ENCODE measurements at places on chromosomes 16 and 17. TPM values are rescaled to one million over a fixed set of nuclear protein-coding genes. Genes with fewer than 3 reads are reported as not detected.

The KATNB1 gene
- total RNA-seq, result 17.7 TPM

The HSD3B7 gene
- total RNA-seq, result 45.6 TPM

The FLYWCH2 gene
- 43.6 TPM for total RNA-seq

The GDE1 gene
- 74.3 TPM for total RNA-seq

The SCNN1G gene
- total RNA-seq, result not detected

The KRTAP9-8 gene
- not detected for total RNA-seq

The COPZ2 gene
- 121 TPM for total RNA-seq

The CSH1 gene
- total RNA-seq, result not detected

The PHKB gene
- total RNA-seq, result 76.4 TPM

DNA sequence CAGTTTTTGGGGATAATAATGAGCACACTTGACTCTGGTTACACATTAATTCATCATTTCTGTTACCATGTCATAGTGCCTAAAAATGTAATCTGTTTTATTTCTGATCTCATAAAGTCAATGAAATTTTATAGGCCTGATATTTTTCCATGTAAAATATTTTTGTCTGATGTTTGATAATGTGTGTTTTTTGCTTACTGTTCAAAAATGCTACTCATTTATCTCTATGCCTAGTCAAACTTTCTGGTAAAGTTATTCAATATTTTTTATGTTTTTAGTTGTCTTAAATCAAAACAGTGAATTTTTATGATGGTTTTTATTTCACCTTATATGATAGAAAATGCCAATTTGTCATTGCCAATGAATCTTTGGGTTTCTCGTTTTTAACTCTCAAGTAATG lies 147.0 kb downstream of the AHSP start:
- H3K27ac ChIP-seq, result no peak overlapping the region
- no peaks in the 10 kb centered on the region for H3K36me3 ChIP-seq
- no peaks in the 10 kb centered on the region for H3K27me3 ChIP-seq
- DNase-seq, result no peak

DNA sequence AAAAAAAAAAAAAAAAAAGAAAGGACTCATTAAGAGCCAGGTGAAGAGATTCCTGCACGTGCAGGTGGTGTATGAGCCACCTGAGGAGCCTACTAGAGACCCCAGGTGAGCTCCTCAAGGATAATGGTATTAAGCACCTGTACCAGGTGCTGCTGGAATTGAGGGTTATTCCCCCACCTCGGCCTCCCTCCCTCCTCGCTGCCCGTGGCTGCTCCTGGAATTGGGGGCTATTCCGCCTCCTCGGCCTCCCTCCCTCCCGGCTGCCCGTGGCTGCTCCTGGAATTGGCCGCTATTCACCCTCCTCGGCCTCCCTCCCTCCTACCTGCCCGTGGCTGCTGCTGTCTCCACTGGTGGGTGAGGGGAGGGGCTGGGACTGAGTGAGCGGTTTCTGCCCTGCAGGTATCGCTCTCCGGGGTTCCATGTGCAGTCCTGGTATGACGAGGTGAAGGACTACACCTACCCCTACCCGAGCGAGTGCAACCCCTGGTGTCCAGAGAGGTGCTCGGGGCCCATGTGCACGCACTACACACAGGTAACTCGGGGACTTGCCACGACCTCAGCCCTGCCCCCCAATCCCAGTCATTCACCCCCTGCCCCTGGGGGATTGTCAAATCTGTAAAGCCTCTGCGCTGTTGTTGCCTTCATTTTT lies 29.3 kb downstream of the CRISPLD2 start:
- H3K4me1 ChIP-seq, result peaks cover 25% of the 10 kb centered on the region
- H3K27me3 ChIP-seq, result no peaks in the 10 kb centered on the region
- H3K36me3 ChIP-seq, result peaks cover 6% of the 10 kb centered on the region

GRCh38 chr16:804193-805048 lies 3.9 kb upstream of the GNG13 start:
- H3K36me3 ChIP-seq, result no peaks in the 10 kb centered on the region
- no peak overlapping the region for H3K27ac ChIP-seq
- no peak for DNase-seq
- peaks cover 6% of the 10 kb centered on the region for H3K4me1 ChIP-seq
- H3K4me3 ChIP-seq, result no peak overlapping the region

DNA sequence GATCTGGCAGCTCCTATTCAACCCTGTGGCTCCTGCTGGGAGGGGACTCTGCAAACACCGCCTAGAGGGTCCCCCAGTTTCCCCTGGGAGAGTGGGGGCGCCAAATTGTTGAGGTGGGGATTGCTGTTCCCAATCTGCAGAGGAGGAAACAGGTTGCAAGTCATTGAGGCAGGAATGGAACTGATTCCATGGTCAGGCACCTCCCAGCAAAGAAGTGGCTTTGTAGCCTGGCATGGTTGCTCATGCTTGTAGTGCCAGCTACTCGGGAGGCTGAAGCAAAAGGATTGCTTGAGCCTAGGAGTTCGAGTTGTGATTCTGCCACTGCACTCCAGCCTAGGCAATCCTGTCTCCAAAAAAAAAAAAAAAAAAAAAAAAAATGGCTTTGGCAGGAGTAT lies 198 bp upstream of the PYDC1 start:
- H3K4me3 ChIP-seq, result no peak overlapping the region
- peak; percentile 79 for DNase-seq

DNA sequence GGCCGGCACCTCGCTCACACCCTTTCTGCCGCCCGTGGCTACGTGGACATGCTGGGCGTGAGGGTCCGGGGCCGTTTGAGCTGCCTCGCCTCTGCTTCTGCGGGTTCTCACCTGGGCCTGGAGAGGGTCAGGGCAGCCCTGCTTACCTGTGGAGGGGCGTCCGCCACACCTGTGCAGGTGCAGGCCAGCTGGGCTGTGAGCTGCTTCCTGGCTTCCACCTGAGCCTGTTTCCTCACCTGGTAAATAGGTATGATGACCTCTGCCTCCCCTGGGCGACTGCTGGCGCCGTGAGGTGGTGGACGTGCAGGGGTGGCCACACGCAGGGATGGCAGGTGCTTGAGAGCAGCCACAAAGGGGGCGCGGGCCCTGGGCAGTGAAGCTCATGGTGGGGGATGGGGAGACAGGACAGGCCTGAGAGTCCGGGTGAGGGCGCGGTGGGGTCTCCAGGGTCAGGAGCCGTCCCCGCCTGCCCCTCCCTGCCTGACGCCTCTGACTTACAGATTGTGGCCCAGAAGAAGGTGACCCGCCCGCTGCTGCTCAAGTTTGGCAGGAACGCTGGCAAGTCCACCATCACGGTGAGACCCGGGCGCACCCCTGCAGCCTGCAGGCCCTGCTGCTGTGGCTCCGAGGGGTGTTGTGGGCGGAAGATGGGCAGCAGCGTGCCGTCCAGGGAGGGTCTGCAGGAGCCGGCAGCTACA lies 7.8 kb downstream of the CPNE7 start:
- H3K27me3 ChIP-seq, result no peaks in the 10 kb centered on the region
- peaks cover 30% of the 10 kb centered on the region for H3K4me1 ChIP-seq
- no peak overlapping the region for H3K27ac ChIP-seq
- no peak for DNase-seq
- no peak overlapping the region for H3K4me3 ChIP-seq

GRCh38 chr17:42101513-42102292 lies 3.4 kb upstream of the ZNF385C start:
- H3K4me3 ChIP-seq, result no peak overlapping the region
- no peaks in the 10 kb centered on the region for H3K36me3 ChIP-seq
- H3K4me1 ChIP-seq, result no peaks in the 10 kb centered on the region
- H3K27me3 ChIP-seq, result peaks cover 15% of the 10 kb centered on the region
- peak; percentile 99 for DNase-seq

GRCh38 chr16:52441886-52442285 lies 105.1 kb downstream of the TOX3 start:
- no peaks in the 10 kb centered on the region for H3K27me3 ChIP-seq
- no peaks in the 10 kb centered on the region for H3K36me3 ChIP-seq
- H3K4me1 ChIP-seq, result no peaks in the 10 kb centered on the region
- no peak overlapping the region for H3K4me3 ChIP-seq
- no peak overlapping the region for H3K27ac ChIP-seq

DNA sequence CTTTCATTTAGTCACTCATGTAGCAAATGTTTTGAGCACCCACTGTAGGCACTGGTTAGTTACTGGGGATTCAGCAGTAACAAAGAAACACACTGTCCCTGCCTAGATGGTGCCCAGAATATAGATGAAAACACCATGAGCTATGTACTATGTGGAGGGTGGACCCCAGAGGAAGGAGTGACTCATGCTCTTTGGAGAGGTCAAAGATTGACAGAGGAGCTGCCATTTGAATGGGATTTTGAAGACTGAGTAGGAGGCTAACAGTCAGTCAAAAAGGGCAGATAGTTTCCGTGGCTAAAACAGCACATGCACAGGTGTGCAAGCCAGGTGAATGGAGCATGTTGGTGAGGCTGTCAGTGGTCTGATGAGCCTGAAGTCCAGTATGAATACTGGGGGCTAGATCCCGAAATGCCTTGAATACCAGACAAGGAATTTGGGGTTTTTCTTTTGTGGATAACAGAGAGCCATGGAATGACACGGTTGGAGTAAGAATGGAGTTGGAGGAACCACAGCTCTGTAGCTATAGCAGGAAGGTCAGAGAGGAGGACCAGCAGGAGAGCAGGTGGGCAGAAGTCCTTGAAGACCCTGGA lies 6.1 kb downstream of the IL21R start:
- no peaks in the 10 kb centered on the region for H3K27me3 ChIP-seq
- peak; percentile 86 for DNase-seq
- H3K4me1 ChIP-seq, result peaks cover 14% of the 10 kb centered on the region
- H3K27ac ChIP-seq, result no peak overlapping the region
- no peak overlapping the region for H3K4me3 ChIP-seq

GRCh38 chr17:28726226-28726626 lies at the start of gene TLCD1:
TLCD1 (minus strand) TSS chr17:28726233; CDS start chr17:28726097, 136 bp downstream.
- no peak for DNase-seq
- peaks cover 39% of the 10 kb centered on the region for H3K4me1 ChIP-seq
- peak within 1 kb of the TSS; percentile 79 for H3K4me3 ChIP-seq
- H3K36me3 ChIP-seq, result peaks cover 38% of the 10 kb centered on the region

GRCh38 chr16:80969114-80969484 lies 37.6 kb downstream of the CMC2 start:
- H3K4me3 ChIP-seq, result no peak overlapping the region
- no peak for DNase-seq
- peaks cover 16% of the 10 kb centered on the region for H3K4me1 ChIP-seq
- H3K36me3 ChIP-seq, result no peaks in the 10 kb centered on the region
- H3K27me3 ChIP-seq, result no peaks in the 10 kb centered on the region

GRCh38 chr17:82876149-82876548 lies 36.3 kb upstream of the ZNF750 start:
- H3K4me1 ChIP-seq, result peaks cover 9% of the 10 kb centered on the region
- H3K4me3 ChIP-seq, result no peak overlapping the region
- H3K36me3 ChIP-seq, result peaks cover 3% of the 10 kb centered on the region
- H3K27me3 ChIP-seq, result no peaks in the 10 kb centered on the region
- peak overlapping the region; percentile 10 for H3K27ac ChIP-seq

GRCh38 chr16:36336-36984 lies 16.9 kb downstream of the POLR3K start:
- no peaks in the 10 kb centered on the region for H3K27me3 ChIP-seq
- peak; percentile 25 for DNase-seq
- H3K4me3 ChIP-seq, result no peak overlapping the region
- H3K36me3 ChIP-seq, result no peaks in the 10 kb centered on the region
- H3K27ac ChIP-seq, result no peak overlapping the region

GRCh38 chr16:15641753-15642556 lies 999 bp downstream of the MARF1 start:
- DNase-seq, result no peak
- H3K4me3 ChIP-seq, result peak overlapping the region; percentile 94
- peak overlapping the region; percentile 46 for H3K27ac ChIP-seq

DNA sequence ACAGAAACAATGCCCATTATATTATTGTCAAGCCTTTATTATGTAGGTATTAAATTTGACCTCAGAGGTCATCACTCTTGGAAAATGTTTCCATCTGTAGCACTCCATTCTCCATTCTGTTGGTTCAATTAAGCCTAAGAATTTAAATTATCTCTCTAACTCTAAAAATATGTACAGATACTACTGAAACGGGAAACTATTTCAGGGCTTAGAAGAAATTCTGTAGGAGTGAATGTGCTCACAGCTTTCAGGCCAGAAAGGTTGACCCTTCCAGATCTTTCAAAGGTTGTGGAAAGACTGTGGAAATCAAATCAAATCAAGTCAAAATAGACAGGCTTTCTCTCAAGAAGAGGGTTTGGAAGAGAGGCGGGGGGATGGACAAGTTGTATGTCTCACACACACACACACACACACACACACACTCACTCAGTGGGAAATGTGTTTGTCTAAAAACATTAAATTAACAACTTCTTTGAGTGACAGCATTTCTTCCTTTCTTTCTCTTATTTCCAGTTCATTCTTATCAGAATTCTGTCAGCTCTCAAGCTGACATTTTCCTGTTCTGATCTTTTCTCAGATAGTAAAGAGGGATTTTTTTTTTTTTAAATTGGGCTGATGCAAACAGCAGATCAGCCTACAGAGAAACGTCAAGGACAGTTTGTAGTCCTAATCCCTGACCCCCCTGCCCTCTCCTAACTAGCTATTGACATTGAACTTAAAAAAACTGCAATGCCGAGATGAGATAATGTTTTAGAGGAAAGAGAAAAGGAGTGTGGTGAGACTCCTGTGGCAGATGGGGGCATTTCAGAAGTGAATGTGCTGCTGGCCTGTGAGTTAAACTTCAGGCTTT lies 139.0 kb upstream of the ZFHX3 start:
- H3K27me3 ChIP-seq, result no peaks in the 10 kb centered on the region
- no peak for DNase-seq
- no peaks in the 10 kb centered on the region for H3K4me1 ChIP-seq
- H3K4me3 ChIP-seq, result no peak overlapping the region
